ENCODE measurements at places on chromosomes 1 and 21.

- no peak for DNase-seq
These were observed 127.8 kb downstream of the RGS7 start for GRCh38 chr1:241229216-241229615.

DNA sequence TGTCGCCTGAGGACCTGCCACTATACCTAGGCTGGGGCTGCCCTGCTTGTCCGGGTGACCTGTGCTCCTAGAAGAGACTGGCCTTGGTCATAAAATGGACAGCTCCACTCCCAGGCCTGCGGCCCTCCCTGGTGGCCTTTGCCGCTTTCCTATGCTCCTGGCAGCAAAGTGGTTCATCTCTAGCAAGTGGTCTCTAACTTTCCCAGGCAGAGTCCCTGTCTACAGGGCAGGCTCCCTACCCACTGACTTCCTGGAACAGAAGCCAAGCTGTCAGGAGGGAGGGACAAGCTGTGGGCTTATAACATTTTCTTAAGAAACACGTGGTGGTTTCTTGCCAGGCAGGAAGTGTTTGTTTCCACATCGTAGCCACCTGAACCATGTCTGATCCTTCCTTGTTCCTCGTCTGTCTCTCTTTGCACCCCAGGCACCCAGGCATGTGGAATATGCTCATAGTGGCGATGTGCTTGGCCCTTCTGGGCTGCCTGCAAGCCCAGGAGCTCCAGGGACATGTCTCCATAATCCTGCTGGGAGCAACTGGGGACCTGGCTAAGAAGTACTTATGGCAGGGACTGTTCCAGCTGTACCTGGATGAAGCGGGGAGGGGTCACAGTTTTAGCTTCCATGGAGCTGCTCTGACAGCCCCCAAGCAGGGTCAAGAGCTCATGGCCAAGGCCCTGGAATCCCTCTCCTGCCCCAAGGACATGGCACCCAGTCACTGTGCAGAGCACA is 10.1 kb downstream of the H6PD start:
- DNase-seq, result no peak

DNA sequence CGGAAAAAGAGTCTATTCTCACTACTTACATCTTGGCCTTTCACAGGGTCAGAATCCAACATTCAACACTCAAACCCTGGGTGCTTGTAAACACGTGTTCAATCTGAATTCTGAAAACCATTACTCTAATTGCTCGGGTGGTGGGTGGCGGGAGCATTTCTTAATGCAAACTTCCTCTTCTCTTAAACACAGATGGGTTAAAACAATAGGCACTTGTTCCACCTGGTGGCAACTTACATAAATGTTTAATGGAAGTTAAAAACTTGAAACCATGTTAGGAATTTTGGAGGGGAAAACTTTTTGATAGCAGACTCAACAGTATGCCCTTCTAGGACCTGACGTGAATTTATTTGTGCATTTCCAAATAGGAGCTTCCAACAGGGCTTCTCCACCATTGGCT is 23.4 kb upstream of the TDRD10 start:
- no peak for DNase-seq

DNA sequence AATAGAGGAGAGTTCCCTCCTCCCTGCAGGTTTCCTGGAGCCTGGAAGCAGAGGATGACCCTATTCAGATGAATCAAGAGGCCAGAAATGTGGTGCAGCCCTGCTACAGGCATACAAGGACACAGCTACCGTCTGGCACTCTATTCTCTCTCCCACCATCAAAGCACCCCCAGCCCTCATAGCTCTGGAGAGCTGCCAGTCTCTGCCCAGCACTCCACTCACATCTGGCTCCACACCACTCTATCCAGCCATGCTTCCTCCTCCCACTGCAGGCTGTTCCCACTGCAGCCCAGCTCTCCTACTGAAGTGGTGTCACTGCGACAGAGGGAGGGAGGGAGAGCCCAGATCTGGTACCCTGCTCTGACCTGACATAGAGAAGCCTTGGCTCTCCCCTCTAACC is 18.4 kb downstream of the SYT2 start:
- peak; percentile 75 for DNase-seq

DNA sequence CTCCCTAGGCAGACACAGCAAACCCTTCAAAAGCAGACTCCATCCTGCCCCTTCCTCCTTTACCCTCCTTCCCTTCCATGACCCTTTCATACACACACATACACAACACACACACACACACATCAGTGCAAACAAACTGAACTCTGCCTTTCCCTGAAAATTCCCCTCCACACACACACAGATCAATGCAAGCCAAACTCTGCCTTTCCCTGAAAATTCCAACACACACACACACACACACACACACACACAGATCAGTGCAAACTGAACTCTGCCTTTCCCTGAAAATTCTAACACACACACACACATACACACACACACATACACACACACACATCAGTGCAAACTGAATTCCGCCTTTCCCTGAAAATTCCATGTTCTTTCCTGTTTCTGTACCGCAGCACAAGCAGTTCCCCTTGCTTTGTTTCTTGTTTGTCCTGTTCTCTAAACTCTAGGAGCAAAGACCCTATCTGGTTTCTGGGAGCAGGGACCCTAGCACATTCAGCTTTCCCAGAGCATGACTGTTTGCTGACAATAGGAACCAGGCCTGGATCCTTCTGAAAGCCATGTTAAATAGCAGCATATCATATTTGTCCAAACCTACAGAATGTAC is 91.0 kb downstream of the PTPN14 start:
- DNase-seq, result no peak

- no peak for DNase-seq
These were observed 114.6 kb downstream of the LMX1A start for GRCh38 chr1:165241952-165242351.

DNA sequence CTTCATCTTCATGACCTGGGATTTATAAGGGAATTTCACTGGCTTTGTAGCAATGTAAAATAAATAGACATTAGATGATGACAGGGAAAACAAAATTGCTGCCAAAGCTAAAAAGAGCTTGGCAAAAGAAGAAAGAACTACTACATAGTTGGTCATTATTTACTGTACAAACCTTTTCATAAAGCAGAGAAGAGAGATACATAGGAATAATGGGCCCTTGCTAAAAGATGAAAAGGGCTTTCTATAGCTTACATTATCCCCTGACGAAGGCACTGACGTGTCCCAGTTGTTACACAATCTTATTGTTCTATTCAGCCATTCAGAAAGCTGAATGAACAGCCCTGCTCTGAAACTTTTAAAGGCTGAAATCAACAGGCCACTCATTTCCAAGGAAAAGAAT is 57.1 kb downstream of the ZC3H11B start:
- DNase-seq, result no peak

GRCh38 chr1:70077066-70077465 is 128.3 kb downstream of the LRRC40 start:
- DNase-seq, result no peak

- peak; percentile 55 for DNase-seq
These were observed 65.2 kb upstream of the IFNLR1 start for GRCh38 chr1:24252185-24252780.

- no peak for DNase-seq
These were observed 6.1 kb downstream of the IER5 start for GRCh38 chr1:181094416-181095212.

- no peak for DNase-seq
These were observed 64.7 kb downstream of the SNRPE start for GRCh38 chr1:203926025-203926540.

DNA sequence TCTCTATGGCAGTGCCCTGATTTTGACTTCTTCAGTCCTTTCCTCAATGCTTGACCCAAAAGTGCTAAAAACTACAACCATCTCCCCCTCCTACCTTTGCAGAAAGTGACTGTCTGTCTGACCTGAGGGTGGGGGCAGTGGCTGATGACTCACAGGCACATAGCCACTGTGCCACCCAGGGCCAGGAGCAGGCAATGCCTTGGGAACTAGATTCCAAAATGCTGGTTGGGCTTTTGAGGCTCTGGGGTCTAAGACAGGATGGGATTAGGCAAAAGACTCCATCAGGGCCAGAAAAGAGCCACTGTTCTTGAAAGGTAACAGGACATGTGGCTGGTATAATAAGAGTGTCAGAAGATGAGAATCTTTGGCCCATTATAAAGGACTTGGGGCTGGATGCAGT is 129.5 kb upstream of the KIAA0040 start:
- DNase-seq, result no peak

- DNase-seq, result no peak
These were observed 547.3 kb upstream of the PLXNA2 start for GRCh38 chr1:208791456-208791855.

- DNase-seq, result no peak
These were observed 275.8 kb downstream of the VAV3 start for GRCh38 chr1:107689159-107689558.

GRCh38 chr1:43835082-43836021 is 98.2 kb upstream of the ARTN start:
- DNase-seq, result no peak

- DNase-seq, result no peak
These were observed 256.7 kb upstream of the KIAA0040 start for GRCh38 chr1:175449306-175449705.

DNA sequence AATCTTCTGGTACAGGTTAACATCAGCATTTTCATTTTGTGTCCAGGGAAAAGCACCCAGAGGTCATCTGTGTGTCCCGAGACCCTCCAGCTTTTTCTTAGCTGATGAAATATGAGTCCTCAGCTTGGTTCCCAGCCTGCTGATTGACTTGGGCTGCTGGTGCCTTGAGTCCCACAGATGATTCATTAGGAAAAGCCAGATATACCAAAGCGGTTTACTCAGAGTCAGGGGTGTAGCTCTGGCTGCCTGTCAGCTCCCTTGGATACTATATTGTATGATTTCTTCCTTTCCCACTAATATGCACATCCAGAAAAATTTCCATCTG is 43.7 kb upstream of the MAB21L3 start:
- no peak for DNase-seq

GRCh38 chr1:65959896-65960567 is 167.3 kb downstream of the PDE4B start:
- no peak for DNase-seq

GRCh38 chr1:156308078-156308477 is 9.0 kb upstream of the VHLL start:
- no peak for DNase-seq

GRCh38 chr1:47334765-47335435 is 1.3 kb downstream of the CMPK1 start:
- DNase-seq, result no peak

DNA sequence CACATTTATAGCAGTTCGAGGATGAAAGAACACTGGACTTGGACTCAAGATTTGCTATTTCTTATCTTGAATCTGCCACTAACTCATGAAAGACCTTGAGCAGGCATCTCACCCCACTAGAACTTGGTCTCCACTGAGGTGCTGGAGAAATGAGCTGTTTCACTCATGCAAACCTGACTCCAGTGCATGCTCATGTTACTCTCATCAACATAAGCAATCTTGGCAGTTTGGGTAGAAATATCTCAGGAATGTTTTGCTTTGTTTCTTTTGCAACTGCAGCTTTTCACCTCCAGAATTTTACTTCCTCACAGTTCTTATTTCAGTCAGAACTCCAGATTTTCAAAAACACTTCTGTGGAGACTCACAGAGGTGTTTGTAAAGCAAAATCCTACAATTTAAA is 46.2 kb upstream of the DAB1 start:
- no peak for DNase-seq
